ENCODE measurements at places on chromosomes 6 and 20.

GRCh38 chr20:5719861-5720403 lies 30.3 kb upstream of the SHLD1 start:
- DNase-seq: no peak

- no peak for DNase-seq
Measured at GRCh38 chr6:121190122-121190521, 144.2 kb downstream of the TBC1D32 start.

GRCh38 chr20:36399147-36399968 lies 93.2 kb downstream of the DLGAP4 start:
- no peak for DNase-seq

DNA sequence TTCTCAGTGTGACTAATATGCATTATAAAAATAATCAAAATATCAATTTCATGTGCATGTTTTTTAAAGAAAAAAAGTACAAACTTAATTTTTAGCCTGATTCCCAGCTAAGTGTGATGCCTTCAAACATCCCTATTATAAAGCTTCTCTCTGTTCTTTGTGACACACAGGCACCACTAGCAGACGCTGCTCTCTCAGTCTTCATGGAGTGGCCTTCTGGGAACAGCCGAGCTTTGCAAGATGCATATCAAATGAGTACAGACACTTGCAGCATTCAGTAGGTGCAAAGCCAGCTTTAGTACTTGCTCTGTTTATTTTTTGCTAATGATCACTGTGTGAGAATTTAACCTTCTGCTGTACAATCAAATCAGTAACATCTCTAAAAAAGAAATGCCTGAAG lies 340.0 kb downstream of the ADGRB3 start:
- no peak for DNase-seq

DNA sequence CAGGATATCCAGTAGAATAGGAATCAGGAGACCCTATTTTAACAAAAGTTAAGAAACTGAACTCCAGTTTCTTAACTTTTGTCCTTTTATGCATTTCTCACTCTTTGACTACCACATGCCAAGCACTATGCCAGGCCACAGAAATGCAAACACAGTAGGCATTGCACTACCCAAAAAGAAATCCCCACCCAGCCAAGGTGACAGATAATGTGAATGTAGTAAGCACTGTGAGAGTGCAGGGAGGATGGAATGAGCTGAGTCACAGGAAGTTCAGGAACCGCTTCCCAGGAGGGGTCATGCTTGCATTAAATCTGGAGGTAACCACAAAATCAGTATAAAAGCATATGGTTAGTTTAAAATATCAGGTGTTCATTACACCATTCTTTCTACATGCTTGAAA lies 20.1 kb upstream of the FAM83C start:
- no peak for DNase-seq

DNA sequence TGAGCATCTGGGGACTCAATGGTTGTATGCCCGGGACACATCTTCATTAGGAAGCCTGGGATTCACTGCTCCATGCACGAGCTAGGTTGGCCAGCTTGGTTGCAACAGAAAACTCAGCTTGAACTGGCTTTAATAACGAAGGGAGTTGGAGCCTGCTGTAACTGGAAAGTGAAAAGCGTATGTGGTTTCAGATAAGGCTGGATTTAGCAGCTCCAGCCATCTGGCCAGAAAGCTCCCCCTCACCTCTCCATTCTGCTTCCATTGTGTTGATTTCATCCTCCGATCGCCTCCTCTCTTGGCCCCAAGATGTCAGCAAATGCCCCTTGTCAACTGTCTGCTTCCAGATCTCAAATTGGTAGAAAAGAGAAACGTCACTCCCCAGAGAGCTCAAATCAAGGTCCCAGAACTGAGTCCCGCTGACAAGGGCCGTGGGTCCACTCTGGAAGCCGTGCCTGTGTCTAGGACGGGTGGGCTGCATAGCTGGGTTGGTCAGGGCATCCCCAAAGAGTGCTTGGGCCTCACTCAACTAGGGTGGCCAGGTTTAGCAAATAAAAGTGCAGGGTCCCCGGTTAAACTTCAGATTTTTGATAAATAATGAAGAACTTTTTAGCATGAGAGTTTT lies 117.0 kb upstream of the PMEPA1 start:
- no peak for DNase-seq

Measured in CD8-positive, alpha-beta memory T cell (primary cell).